ENCODE measurements at places on chromosomes 12 and 14. TPM values are rescaled to one million over a fixed set of nuclear protein-coding genes. Genes with fewer than 3 reads are reported as not detected.

DNA sequence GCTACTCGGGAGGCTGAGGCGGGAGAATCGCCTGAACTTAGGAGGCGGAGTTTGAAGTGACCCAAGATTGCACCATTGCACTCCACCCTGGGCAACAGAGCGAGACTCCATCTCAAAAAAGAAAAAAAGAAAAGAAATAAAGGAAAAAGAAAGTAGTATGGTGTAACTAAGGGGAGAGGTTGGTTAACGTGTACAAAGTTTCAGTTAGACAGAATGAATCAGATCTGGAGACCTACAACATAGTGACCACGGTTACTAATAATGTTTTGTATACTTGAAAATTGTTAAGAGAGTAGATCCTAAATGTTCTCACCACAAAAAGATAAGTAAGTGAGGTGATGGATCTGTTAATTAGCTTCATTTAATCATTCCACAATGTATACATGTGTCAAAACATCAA lies 1208.8 kb downstream of the VRK1 start:
- H3K27me3 ChIP-seq: no peaks in the 10 kb centered on the region
- no peak overlapping the region for H3K4me3 ChIP-seq
- H3K36me3 ChIP-seq: no peaks in the 10 kb centered on the region
- no peak for DNase-seq

DNA sequence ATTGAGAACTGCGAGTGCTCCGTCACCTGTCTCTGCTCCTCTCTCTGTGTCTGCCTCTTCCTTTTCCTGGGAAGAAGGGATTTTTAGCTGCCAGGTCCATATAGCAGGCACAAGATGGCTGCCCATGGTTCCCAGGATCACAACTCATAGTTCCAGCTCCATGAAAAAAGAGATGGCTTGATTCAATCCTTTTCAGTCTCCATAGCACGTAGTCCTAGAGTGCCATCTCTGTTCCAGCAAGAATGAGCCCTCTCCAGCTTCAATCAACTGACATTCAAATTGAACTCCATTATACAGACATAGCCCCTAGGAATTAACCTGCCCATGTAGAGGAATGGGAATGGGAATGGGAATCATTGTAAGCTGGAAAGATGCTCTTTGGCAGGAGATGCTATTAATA lies 34.7 kb upstream of the RTRAF start:
- no peaks in the 10 kb centered on the region for H3K27me3 ChIP-seq
- H3K27ac ChIP-seq: no peak overlapping the region
- no peaks in the 10 kb centered on the region for H3K36me3 ChIP-seq
- H3K4me3 ChIP-seq: no peak overlapping the region

Gene ASB2
- total RNA-seq: not detected

Gene TGFB3
- total RNA-seq: 1.6 TPM

Data from HCT116 (cell line).